ENCODE measurements at places on chromosomes 6 and 20. TPM values are rescaled to one million over a fixed set of nuclear protein-coding genes. Genes with fewer than 3 reads are reported as not detected.

DNA sequence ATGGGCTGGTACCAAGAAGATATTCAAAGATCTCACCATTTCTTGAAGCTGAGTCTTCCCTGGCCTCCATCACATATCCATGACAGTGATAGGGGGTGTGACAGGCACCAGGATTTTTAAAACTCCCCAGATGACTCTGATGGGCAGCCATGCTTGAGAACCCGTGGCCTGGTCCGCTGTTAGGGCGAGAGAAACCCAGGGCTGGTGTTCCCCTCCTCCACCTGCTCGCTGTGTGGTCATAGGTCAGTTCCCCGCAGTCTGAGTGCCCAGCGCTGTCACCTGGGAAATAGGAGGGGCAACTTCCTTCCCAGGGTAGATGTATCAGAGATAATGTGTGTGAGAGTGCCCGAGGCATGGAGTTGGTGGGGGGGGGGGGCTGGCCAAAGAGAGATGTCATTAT is 50.9 kb downstream of the TMEM242 start:
- DNase-seq, result no peak

LIN28B gene
- not detected for total RNA-seq

GRCh38 chr6:158366363-158366762 is 54.1 kb downstream of the TULP4 start:
- no peak for DNase-seq

PLG gene
- 2.9 TPM for total RNA-seq

DNA sequence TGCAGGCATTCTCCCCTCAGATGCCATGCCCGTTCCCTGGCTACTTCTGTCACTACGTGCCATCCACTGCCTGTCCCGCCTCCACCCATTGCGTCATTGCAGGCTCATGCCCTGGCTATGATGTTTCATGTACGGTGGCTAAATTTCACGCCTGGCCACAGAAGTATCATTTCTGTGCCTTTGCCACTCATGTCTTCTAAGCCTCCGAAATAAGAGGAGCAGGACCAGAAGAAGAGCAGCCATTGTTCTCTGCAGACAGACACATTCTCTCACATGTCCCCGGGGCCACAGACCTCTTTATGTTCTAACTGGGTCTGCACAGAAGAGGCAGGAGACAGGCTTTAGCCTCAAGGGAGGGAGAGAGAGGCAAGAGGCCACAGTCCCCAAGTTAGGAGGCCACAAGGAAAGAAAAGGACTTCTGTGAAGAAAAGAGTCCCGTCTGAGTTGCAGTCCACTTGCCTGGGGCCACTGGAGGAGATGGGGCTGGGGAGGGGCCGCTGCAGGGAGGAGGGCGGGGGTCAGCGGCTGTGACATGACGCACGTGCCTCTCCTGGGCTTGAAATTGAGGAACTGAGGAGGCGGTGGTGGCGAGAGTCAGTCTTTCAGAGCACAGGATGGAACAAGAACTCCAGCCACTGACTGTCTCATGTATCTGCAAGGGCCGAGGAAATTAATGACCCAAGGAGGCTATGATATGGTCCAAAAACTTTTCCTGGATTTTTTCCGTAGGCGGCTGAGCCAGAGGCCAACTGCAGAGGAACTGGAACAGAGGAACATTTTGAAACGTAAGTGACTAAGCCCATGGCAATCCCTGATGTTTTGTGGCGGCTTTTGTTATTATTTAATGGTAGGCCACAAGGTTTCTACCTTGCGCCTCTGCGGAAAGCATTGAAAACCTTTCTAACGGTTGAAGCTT is 55.9 kb downstream of the TBC1D7 start:
- DNase-seq, result no peak

DNA sequence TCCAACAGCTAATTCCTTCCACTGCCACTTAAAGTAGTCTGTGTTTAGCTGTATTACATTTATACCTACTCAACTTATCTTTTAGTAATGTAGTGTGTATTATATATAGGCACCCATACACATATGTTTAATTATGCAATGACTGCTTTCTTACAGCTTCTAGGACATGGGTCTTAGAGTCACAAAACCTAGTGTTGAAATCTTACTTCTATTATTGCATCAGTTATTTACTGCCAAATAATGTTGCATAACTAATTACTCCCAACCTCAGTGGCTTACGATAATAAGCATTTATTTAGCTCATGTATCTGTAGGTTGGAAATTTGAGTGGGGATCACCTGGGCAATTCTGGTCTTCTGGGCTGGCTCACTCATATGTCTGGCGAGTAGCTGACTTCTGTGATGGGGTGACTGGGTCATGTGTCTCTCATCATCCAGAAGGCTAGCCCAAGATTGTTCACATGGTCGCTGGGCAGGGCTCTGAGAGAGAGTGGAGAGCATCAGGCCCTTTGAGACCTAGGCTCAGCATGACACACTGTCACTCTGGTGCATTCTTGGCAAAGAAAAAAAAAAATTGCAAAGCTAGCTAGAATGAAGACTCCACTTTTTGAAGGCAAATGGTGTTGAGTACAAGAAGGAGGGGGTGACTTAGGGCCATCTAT is 187.0 kb downstream of the PLCB1 start:
- no peak for DNase-seq

All from fibroblast of the aortic adventitia (primary cell).